CD4-positive, alpha-beta T cell treated with Interleukin-4 for 4 hours (primary cell): ENCODE measurements at places on chromosomes 1 and 21.

DNA sequence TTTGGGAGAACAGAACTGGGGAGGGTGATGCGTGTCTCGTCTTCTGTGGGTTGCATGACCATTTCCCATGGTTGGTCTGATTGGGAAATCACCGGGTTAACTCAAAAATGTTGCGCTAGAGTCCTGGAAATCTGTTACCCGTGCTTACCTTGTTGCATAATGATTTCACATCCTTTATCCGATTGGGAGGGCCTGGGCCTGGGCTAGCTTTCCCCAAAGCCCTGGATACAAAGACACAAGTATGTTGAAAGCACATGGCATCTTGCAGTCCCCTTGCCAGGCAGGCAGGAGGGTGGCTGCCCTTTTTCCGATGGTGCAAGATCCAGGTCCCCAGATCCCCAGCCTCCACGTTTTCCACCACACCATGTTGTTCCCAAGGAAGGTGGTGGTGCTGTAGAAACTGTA, 582 bp downstream of the TRPM2 start:
- DNase-seq: no peak

DNA sequence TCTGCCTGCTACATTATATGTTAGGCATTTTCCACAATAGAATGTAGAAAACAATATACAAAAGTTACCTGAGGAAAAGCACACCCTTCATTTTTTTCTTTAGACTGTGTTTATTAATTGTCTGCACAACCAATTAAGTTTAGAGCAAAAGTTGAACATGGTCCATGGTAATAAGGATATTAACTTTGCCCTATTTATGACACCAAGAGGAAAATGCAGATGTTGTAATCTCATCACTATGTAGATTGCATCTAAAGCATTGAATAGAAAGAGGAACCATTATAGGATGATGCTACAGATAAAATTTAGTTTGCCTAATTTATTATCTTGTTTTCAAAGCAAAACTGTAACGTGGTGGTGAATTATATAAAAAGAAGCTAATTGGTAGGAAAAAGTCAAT, 59.7 kb upstream of the IGSF5 start:
- DNase-seq: no peak

GRCh38 chr1:83860490-83861221, 138.3 kb downstream of the TTLL7 start:
- DNase-seq: peak; percentile 56

GRCh38 chr1:110533230-110533629, 14.3 kb upstream of the KCNA10 start:
- DNase-seq: no peak

DNA sequence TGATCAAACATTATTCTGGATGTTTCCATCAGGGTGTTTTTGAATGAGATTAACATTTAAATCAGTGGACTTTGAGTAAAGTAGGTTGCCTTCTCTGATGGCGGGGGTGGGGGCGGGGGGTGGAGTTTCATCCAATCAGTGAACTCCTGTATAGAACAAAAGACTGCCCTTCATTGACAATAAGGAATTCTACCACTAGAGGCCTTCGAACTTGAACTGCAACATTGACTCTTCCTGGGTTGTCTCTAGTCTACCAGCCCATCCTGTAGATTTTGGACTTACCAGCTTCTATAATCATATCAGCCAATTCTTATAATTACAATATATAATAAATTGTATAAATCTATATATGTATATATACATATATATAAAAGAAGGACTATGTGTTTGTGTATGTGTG, 520.4 kb upstream of the CXADR start:
- no peak for DNase-seq

- DNase-seq: no peak
Observed at GRCh38 chr1:214455971-214456867, 95.2 kb downstream of the PTPN14 start.

GRCh38 chr1:110872745-110873720, at the start of gene CD53:
Gene CD53, plus strand, starts transcription at chr1:110873148. Its CDS starts 18,261 bp downstream, at chr1:110891409.
- DNase-seq: peak; percentile 81

GRCh38 chr1:118503752-118504151, 318.7 kb upstream of the SPAG17 start:
- DNase-seq: no peak

DNA sequence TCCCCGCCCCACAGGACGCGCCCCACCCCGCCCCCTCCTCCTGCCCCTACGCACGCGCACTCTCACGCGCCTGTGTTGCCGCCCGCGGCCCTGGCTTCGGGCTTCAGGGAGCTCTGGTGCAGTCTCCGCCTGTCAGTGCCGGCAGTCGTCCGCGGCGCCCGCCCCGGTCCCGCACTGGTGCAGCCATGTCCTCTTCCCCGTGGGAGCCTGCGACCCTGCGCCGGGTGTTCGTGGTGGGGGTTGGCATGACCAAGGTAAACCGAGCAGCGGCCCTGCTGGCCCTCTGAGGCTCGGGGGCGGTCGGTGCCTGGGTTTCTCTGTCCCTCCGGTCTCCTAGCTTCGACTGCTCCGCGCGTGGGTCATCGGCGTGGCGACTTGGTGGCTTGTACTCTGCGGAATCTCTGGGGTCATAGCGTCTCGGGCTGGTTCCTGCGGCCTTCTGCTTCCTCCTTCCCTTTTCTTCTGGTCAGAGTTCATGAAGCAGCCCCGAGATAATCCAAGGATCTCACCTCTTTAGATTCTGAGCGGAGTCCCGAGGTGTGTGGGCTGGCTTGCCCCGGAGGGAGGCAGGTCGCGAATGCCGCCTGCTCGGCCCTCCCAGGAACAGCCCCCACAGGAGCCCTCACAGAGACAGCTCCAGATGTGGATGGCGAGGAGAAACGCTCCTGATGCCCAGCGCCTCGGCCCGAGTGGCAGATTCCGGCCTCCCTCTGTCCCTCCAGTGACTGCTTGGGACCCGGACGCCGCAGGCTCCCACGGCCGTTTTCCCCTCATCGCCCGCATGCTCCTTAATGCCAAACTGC, at the start of gene SCP2:
TSS of gene SCP2 (plus strand) at position 65 of the 803 bp plus-strand sequence. CDS start at position 186, 121 bp downstream.
- DNase-seq: peak; percentile 69

DNA sequence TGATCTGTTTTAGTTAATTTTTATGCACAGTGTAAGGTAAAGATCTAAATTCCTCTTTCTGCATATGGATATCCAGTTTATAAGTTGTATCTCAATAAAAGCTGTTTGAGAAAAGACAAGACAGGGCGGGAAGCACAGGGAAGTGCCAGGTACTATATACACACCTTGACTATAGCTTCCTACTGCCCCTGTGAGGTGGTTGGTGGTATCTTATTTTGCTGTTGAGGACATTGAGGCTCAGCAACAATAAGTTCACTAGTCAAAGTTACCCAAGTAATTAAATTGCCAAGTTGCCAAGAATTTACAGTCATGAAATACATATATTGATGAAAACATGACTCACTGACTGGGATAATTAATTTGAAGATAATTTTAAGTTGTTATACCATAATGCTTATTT, 109.1 kb downstream of the CD247 start:
- DNase-seq: no peak

- no peak for DNase-seq
Observed at GRCh38 chr1:178046591-178047270, 47.2 kb upstream of the RASAL2 start.

DNA sequence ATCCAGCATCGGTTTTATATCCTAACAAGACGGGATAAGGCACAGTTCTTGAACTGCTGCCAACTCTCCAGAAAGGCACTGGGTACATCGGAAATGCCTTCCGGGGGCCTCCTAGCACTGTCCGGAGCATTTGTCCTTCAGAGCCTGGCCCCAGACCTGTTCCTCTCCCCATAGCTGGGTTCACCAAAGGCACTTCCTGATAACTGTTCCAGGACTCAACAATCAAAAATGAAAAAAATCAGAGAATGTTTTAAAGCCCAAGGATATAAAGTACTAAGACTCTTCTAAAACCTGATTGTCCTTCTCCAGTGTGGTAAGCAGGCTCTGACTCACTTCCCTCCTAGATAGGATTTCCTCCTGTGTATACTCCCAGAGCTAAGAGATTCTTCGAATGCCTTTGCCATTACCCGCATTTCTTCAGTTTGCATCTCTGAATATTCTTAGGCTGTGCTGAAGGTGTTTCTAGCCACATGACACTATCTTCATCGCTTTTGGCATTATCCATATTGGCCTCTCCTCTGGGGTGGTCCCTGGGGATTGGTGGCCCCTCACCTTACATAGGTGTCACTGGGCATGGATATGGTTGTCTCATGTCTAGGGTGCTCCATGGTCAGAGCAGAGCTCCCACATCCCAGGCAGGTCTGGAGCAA, 112.9 kb downstream of the ZBTB18 start:
- DNase-seq: no peak
